Fibroblast of skin of right biceps (primary cell): ENCODE measurements at places on chromosomes 7 and 10.

- no peak for DNase-seq
Observed at GRCh38 chr7:2734751-2735571, 47.0 kb downstream of the AMZ1 start.

GRCh38 chr10:115624448-115624847 lies 531.3 kb downstream of the ATRNL1 start:
- peak; percentile 62 for DNase-seq

DNA sequence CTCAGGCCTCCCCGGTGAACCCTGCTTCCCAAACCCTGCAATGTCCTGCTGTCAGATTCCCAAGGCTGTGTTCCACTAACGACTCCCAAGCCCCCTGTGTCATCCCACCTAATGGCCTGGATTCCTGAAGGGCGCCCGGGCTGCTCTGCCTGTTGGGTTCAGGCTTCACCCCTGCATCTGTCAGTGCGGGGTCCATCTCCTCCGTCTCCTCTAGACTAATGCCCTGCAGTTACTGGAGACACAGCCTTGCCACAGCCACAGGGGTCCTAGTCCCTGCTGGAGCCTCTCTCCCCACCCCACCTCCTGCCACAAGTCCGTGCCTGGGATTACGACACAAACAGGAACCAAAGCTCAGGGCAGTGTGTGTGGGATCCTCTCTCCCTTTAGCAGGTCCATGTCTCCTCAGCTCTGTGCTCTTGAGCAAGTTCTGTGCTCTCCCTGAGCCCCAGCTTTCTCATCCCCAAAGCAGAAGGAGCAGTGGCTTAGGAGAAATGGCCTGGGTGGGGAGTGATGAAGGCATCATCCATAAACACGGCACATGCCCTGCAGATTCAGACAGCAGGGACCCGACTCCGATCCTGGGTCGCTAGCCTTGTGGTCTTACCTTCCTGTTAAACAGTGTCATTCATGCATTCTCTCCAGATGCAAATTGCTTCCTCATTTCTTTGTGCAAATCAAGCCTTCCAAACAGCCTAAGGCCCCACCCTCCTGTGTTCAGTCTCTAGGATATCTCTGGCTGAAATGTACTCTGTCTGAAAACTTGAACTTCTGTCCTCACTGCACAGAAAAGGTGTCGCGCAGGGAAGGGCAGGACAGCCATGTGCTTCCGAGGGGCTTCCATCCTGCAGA lies 8.2 kb upstream of the RBP3 start:
- no peak for DNase-seq

- peak; percentile 87 for DNase-seq
Observed at GRCh38 chr10:91190388-91190870, 30.0 kb upstream of the PCGF5 start.

GRCh38 chr10:89836840-89837164 lies 135.4 kb downstream of the KIF20B start:
- no peak for DNase-seq

- DNase-seq: no peak
Observed at GRCh38 chr7:108009873-108010272, 6.9 kb upstream of the LAMB1 start.

DNA sequence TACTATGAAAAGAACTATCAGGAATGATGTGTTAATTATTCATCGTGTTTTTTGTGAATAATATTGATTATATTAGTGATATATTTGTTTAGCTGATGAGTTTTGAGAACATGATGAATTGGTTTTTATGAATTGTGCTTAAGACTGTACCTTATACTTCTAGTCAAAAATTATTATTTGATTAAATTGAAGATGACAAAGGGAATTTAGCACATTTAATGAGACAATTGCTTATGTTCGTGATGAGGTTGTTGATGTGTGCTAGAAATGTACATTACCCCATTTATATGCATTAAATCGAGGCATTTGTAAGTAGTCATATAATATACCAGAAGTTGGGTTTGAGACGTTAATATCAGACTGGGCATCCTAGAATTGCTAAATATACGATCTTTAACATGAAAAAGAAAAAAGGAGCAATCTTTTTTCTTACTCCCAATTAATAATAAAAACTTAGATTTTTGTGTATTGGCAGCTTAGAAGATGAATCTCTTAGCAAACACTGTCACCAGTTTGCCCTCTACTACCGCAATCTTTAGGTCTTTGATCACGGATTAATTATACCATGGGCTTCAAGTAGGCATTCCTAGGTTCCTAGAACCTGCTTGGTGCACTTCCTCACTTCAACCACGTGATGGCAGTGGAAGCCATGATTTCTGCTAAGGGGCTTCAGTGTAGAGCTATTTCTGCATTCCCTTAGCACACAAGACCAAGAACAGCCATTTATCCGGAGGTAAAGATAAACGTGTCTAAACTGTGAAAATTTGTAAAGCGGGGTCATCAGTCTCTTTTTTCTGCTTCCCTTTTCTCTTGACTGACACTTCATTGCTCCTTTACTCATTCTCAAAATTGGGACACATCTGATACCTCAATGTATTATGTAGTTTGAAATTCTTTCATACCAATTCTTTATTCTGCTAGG lies 1.6 kb downstream of the KLHDC10 start:
- peak; percentile 85 for DNase-seq

GRCh38 chr7:1300206-1300605 lies 67.5 kb downstream of the UNCX start:
- DNase-seq: no peak

GRCh38 chr7:140312141-140312846 lies 86.0 kb downstream of the SLC37A3 start:
- no peak for DNase-seq

DNA sequence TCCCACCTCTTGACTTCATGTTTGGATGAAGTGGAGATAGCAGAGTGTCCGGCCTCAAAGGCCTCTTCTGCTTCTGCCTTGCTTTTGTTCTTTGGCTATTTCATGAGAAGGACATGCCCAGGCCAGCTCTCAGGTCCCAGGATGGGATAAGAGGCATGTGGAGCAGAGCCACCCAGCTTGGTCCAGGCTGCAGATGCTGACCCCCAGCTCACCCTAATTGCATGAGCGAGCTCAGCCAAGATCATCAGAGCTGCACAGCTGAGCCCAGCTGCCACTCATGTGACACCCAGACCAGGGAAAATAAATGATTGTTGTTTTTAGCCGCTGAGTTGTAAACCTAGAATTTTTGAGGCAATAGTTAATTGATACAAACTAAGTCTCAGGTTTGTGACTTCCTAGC lies 230.0 kb downstream of the PHF14 start:
- no peak for DNase-seq

DNA sequence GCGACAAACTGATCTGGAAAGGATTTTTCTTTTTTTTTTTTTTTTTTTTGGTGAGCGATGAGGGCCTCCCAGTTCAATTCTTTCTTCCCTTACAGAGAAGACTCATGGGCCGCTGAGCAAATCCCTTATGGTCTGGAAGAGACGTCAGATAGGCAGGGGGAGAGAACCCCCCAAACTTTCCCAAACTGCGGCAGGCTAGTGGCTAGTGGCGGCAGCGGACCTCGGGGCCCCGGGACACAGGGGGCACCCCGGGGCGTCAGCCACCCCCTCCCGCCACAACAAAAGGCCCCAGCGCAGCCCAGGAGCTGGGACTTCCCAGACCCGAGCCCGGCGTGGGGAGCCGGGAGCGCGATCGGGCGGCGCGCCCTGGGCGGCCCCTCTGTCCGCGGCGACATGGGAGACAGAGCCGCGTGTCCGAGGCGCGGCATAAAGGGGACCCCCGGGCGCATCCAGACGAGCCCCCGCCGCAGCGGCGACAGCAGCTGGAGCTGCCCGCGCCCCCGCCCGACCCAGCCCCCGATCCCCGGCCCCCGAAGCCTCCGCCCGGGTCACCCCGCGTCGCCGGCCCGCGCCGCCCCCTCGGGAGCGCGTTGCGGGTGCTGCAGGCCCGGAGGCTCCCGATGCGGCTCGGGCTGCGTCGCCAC lies 755 bp downstream of the FAM171A1 start:
- DNase-seq: peak; percentile 39

GRCh38 chr10:44809647-44810046 lies 101.5 kb upstream of the TMEM72 start:
- DNase-seq: peak; percentile 30

DNA sequence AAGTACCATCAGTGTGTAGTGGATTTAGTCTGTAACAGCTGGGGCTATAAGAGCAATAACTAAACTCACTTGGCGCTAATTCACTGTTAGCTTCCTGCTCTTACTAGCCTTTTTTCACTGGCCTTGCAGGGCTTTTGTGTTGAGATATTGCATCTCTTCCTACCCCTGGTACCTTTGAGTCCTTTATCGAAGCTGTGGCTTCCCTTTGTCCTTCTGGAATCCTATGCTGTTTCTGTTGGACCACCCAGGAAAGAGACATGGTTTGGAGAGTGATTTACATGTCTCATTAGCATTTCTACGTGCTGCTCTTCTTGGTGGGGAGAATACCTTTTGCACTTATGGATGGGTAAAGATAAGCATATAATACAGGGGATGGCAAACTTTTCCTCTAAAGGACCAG lies 103.8 kb downstream of the MLLT10 start:
- no peak for DNase-seq

DNA sequence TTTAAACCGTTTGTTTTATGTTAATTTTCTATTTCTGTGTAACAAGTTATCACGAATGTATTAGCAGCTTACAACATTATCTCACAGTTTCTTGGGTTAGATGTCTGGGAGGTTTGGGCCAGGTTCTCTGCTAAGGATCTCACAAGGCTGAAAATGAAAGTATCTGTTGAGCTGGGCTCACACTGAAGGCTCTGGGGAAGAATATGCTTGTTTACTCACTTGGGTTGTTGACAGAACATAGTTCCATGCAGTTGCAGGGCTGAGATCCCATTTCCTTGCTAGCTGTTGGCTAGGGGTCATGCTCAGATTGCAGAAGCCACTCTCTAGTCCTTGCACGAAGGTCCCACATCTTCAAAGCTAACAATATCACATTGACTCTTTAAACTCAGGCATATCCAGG lies 266.6 kb upstream of the GNAI1 start:
- DNase-seq: no peak

DNA sequence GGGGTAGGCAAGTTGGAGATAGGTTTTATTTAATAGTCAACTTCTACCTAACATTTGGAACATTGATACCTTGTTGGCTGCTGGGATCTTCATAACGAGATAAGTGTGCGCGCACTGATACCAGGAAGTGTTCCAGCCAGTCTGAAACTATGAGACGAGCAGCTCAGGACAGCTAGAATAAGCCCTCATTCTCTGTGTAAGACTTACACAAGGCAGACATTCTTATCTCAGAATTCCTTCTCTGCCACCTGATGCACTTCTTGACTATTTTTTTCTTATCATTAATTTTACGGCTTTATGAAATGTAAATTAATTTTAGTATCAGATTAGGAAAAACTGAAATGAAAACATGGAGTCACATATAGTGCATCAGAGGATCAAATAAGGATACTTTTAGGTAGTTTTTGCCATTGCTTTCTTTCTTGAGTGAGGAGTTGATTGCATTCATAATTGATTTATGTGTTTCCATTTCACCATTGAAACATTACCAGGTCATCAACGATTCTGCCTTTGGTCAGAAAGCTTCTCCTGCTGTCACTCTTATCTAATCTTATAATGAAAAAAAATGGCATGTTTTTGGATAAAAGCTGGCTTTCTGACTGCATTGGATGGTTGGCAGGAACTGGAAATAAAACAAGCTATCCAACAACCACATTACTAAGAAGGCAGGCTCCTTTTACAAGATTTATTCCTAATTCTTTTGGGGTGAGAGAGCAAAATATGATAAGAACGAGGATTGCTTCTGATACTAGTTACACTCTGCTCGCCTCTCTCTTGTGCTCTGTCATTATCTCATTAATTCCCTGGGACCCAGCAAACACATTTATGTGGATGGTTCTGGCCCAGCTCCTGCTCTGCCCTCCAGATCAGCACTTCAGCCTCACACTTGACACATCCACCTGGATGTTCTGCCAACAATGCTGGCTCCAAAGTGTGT lies 40.4 kb upstream of the ABCB5 start:
- DNase-seq: no peak

DNA sequence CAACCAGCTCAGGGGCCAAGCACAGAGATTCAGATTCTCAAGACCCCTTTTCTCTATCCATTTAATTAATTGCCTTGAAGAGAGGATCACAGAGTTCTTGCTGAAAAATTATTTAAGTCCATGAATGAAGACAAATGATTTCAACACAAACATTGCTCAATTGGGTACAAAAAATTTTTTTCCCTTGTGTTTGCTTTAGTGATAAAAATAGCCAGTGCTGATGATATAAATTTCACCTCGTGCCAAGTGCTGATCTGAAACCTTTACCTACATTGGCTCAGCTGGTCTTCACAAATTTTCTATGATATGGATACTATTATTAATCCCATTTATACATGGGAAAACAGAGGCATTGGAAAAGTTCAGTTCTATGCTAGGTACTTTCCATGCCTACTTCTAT lies 377.1 kb downstream of the NRG3 start:
- no peak for DNase-seq

DNA sequence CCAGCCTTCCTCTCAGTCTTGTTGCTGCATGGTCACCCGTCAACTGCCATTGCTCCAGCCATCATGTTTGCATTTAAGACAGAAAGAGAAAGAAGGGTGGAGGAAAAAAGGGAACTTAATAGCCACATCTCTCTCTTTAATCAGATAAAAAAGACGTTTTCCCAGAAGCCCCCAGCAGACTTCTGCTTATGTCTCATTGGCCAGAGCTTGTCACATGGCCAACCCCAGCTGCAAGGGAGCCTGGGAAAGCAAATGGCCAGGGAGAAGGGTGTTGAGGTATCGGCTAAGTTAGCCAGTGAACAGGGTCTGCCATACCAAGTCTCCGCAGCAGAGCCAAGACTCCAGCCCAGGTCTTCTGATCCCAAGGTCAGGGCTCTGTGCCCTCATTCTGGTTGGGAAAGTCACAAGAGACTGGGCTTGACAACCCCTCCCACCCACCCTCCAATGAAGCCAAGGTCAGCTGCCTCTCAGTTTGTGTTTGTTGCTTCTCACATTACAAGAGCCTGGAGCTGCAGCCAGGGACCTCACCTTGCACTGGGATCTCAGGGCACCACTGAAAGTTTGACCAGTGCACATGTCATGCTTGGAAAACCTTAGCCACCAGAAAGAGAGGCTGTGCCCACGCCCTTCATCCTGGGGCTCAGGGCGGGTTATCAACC lies 80.3 kb upstream of the LYZL2 start:
- DNase-seq: no peak

GRCh38 chr7:18721429-18721828 lies 225.9 kb downstream of the HDAC9 start:
- no peak for DNase-seq

DNA sequence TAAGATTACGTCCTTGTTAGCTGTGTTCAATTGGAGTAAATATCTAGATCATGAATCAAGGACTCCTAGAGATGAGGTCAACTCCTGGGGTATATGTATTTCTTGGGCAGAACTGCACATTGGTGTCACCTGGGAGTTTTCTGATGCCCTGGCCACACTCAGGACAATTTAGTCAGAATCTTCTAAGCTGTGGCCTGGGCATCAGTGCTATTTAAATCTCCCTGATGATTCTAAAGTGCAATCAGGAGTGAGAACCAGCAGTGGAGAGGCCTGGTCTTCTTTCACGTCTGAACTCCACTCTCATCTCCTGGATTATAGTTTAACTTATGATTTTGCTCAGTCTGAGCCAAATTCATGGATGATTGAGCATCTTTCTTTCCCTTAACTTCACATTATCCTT lies 218.0 kb downstream of the BMPER start:
- DNase-seq: no peak
